ENCODE measurements at places on chromosomes 13 and 19.

GRCh38 chr19:46299695-46300094, 2.9 kb downstream of the HIF3A start:
- no peak for DNase-seq

GRCh38 chr13:42046448-42046847, 2.0 kb upstream of the DGKH start:
- no peak for DNase-seq

DNA sequence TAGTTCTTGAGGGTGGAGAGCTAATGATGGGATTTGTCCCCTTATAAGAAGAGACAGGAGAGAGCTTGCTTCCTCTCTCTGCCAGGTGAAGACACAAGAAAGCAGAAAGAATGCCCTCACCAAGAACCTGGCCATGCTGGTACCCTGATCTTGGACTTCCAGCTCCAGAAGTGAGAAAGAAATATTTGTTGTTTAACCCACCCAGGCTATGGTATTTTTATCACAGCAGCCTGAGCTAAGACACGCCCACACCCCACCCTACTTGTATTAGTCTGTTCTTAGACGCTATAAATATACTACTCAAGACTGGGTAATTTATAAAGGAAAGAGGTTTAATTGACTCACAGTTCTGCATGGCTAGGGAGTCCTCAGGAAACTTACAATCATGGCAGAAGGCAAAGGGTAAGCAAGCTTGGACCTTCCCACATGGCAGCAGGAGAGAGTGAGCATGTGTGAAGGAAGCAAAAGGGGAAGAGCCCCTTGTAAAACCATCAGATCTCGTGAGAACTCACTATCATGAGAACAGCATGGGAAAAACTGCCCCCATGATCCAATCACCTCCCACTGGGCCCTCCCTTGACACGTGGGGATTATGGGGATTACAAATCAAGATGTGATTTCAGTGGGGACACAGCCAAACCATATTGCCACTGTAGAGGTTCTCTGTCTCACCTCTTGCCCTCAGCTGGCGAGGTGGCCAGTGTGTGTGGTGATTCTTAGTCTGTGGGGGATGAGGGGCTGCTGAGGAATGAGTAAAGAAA, 57.4 kb upstream of the RCBTB2 start:
- DNase-seq = no peak

- no peak for DNase-seq
These were observed 153.8 kb downstream of the DCT start for GRCh38 chr13:94325650-94326049.

DNA sequence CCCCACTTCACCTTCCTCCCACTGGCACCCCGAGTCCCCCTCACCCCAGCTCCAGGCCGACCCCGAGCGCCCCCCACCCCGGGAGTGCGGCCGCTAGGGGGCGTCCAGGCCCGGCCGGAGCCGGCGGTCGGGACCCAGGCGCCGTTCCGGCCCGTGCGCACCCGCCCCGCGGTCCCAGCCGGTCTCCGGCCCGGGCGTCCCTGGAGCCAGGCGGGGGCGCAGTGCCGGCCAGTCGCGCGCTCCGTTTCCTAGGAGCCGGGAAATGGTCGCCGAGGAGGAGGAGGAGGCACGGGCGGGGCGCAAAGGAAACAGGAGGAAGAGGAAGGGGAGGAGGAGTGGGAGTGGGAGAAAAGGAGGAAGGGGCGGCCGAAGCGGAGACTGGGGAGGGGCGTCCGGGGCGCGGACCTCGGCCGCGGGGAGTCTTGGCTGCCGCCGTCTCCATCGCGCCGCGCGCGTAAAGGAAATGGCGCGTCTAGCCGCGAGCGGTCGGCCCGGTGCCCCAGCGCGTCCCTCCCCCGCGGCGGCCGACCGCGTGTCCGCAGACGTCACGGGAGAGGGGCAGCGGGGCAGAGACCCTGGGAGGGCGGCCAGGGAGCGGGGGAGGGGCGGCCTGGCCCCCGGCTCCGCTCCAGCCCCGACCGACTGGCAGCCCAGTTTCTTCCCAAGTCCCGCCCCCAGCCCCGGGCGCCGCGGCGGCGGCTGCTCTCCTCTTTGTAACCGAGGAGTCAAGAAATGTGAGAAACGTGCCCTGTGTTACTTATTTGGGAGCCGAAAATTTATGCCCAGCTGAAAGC, 1.1 kb upstream of the KCTD15 start:
- DNase-seq = peak; percentile 82

GRCh38 chr13:37345869-37346268, 240.4 kb upstream of the CSNK1A1L start:
- no peak for DNase-seq

GRCh38 chr13:79457948-79458347, 23.0 kb upstream of the NDFIP2 start:
- DNase-seq = no peak

GRCh38 chr13:61084988-61085387, 330.7 kb downstream of the PCDH20 start:
- no peak for DNase-seq

- no peak for DNase-seq
These were observed 1.6 kb downstream of the PKN1 start for GRCh38 chr19:14434543-14435319.

- DNase-seq = no peak
These were observed 228.5 kb downstream of the ZIC5 start for GRCh38 chr13:99743094-99743493.

- no peak for DNase-seq
These were observed 710.0 kb upstream of the ARGLU1 start for GRCh38 chr13:107277911-107278310.

DNA sequence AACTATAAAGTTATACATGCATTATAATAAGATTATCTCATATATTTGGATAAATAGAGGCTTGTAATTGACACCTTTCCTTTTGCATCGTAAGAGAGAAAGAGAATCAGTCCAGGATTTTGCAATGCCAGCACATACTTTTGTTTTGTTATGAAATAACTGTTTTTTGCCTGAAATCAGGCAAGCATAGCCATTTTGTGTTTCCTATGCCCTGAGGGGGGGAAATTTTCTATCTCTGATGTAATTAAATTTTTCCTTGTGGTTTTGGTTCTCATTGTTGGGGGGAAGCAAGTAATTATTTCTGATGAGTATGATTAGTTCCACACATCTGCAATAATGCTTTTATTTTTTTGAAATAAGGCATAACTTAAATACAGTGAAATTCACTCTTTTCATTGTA, 229.4 kb downstream of the NDFIP2 start:
- no peak for DNase-seq

DNA sequence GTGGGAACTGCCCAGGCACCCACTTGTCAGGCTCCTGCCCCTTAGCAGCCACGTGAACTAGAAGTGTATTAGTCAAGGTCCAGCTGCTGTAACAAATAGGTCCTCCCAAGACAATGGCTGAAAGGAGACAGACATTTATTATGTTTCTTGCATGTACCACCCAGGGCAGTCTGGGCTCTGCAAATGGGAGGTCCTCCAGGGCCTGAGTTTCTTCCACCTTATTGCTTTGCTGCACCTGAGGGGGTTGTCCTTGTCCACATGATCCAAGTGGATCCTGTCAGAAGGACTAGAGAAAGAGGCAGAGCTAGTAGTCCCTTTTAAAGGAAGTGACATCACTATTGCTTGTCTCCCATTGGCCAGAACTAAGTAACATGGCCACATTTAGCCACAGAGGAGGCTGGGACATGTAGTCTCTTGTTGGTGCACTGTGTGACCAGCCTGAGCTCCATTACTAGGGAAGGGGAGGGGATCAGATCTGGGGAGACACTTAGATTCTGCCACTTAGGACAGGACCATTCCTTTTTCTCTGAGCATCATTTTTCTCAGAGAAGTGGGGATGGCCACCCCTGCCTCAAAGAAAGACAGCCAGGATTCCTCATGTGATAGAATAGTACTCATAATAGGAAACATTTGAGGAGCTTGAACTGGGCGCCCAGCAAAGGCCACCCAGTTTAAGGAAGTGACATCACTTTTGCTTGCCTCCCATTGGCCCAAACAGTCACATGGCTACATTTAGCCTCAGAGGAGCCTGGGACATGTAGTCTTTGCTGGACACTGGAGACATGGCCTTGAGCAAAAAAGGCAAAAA, 15.1 kb downstream of the CC2D1A start:
- peak; percentile 50 for DNase-seq

GRCh38 chr13:113187263-113187669, 21.2 kb downstream of the PCID2 start:
- peak; percentile 94 for DNase-seq

- no peak for DNase-seq
These were observed 332.1 kb downstream of the LMO7 start for GRCh38 chr13:75968103-75968838.

- DNase-seq = no peak
These were observed 108.6 kb downstream of the COL4A2 start for GRCh38 chr13:110415669-110416068.

- no peak for DNase-seq
These were observed 2.8 kb downstream of the GNA11 start for GRCh38 chr19:3096902-3097326.

DNA sequence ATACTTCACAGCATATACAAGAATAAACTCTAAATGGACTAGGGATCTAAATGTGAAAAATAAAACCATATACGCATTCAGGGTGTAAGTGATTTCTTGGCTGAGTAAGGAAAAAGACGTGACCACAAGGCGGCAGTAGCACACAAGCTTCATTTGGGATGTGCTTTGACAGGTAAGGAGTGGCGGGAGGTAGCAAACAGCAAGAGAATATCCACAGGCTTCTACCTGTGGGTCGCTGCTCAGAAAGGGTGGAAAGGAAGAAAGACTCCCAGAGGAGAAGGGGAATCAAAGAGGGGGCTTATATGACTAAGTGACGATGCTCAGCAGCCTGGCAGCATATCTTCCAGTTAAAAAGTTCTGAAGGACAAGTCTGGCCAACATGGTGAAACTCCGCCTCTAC, 2.5 kb upstream of the ZNF121 start:
- DNase-seq = no peak

DNA sequence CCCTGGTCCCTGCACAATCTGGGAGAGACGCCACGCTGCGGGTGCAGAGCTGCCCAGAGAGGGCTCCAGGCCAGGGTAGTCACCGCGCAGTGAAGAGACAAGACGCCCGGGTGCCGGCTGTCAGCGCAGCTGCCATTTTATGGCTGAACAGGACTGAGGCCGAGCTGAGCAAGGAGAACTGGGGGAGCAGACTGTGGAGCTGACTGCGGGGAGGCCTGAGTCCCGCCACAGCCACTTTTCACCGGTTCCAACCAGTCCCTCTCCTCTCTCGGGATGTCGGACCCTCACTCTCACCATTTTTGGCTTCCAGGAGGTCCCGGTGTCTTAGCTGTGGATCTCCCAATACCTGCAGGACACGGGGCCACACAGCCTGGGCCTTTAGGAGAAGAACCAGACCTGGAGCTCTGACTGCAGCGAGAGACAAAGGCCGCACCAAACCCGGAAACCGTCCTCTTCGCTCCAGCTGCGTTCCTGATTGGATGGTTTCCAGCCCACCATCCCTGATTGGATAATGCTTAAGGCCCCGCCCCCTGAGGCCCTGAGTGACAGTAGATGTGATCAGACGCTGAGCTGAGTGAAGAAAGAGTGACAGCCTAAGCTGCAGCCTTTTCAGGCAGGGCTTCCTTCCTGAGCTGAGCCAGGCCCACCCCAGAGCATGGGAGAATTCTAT, at the start of gene ZNF626:
Gene ZNF626 (minus strand): TSS at position 422 of the 670 bp plus-strand sequence. CDS start 125 bp downstream, at position 297.
- DNase-seq = peak; percentile 30

DNA sequence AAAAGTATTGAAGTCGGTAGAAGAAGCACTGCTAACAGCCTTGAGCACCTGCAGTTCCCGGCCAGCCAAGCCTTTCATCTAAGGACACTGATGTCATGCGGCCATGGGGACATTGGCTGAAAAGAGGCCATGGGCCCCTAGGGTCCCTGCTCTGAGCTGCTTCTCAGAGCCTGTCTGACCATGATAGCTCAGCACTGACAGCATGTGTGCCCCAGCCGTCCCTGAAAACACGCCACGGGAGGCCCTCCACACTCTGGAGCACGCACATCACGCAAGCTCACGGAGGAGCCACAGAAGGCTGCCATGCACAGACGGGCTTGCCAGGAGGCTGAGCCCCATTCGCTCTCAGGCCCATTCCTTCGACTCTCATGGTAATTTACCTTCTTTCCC, 51.8 kb downstream of the MLLT1 start:
- DNase-seq = no peak

- no peak for DNase-seq
These were observed 373.0 kb upstream of the SLITRK1 start for GRCh38 chr13:84255226-84255797.

DNA sequence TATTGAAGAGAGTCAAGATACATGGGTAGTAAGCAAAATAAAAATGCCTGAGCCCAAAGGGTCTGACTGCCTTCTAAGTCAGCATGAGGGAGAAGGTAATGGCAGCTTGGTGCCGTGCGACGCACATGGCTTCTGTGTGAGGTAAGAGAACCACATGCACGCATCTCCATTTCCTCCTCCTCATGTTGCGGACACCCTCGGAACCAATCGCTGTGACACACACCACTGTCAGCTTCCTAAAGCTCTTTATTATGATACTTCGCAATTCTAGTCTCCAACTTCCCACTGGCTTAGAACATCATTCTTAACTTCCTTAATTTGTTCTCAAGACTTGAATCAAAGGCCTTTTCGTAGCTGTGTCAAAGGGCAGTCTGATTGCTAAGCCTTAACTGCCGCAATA, 170.1 kb downstream of the OXGR1 start:
- DNase-seq = no peak

DNA sequence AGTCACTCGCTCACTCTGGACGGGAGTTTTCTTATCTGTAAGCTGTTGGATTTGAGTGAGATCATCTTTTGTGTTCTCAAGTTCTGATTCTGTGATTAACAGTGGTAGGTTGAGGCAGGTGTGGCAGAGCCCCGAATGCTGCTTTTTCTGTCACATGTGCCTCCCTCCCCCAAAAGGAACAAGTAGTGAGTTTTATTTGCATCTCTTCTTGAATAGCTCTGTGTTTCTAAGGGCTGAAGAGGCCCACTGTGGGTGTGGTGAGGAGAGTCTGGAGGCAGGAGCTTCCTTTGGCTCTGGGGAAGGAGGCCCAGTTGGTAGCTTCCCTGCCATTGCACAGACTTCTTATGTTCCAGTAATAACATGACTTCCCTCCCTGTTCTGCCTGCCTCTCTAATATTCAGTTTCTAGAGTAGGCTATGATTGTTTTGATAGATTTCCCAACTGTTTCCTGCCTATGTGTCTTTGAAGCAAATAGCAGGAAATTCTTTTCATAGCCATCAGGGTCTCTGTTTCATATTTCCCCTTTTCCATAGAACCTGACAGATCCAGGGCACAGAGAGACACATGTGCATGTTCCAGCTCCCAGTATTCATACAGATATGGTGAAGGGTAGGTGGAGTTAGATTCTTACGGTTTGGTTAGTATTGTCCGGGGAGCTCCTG, 23.9 kb upstream of the CXCL17 start:
- no peak for DNase-seq

DNA sequence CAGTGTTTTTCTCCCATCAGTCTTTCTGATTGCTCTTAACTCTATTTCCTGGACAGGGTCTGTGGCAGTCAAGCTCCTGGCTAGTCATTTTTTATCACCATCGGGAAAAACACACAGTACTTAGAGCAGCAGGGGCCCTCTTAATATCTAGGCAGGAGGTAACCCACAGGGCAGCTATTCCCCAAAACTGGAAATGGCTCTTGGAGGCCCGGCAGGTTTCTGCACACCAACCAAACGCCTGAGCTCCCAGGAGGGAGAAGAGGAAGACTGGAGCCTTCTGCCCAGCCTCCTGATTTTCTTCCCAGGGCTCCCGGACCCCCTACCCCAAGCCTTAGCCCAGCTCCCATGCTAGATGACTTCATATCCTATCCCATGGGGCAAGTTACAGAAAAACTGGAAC, 49.3 kb upstream of the VSTM2B start:
- DNase-seq = no peak

Data from HS-27A (cell line).